OCI-M1 (cell line): ENCODE measurements at places on chromosomes 7 and 10.
A peak's percentile ranks its signal among the peaks of the same experiment; 100 is the strongest.

DNA sequence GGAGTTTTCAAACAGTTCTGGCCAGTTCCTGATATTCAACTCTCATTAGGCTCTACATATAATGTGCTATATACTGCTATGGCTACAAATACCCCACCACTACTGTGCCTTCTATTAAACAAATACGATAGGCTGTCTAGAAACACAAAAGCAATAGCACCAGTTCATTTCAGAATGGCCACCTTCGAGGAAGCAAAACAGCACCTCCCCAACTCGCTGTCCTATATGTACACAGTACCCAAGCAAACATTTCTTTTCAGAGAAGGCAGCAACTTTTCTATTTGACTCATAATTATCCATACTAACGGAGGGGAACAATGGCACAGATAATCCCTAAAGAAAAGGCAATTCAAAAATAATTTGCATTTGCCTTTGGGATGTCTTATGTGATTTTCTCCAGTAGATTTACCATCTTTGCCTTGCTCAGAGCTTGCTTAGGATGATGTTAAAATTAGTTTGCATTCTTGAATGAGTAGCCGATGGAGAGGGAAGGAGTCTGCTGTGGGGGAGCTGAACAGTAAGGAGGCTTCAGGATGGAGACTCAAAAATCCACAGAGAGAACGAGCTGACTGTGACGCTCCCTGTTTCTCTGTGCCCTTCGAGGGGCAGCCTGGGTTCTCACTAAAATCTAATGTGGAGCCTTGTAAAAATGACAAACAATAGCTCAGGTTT is 218.7 kb downstream of the FANK1 start:
- DNase-seq = no peak

- DNase-seq = no peak
These were observed 1.1 kb downstream of the CYP26A1 start for GRCh38 chr10:93074597-93075368.

DNA sequence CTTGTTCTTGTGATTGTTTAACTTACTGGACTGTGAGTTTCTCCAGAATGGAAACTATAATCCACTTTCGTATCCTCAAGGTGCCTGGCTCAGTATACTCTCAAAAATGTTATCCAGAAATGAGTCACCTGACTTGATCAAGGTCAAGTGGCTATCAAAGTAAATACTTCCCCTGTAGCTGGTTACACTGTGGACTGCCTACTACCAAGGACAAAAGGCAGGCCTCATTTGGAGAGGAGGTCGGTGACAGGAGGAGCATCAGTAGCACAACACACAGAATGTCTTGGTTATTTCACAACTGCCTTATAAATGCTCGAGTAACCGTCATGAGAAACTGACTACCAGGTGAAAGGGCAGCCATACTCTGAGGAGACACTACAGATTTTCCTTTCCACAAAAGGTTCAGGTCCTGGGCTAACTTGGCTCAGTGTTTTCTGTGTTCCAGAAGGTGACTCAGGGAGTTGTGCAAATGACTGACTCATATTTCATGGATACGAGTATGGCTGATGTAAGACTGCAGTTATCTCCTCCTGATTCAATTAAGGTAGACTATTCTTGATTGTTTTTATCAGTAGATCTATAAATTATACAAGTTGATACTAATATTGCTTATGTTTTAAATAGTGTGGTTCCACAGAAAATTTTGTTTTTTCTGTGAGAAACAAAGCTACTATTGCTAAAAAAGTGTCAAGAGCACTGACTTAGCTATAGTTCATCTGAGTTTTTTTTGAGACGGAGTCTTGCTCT is 4.2 kb upstream of the CCNY start:
- DNase-seq = peak; percentile 30

- no peak for DNase-seq
These were observed 95.4 kb downstream of the DOCK1 start for GRCh38 chr10:127000598-127000997.

GRCh38 chr10:650886-651615 is 38.4 kb downstream of the DIP2C start:
- no peak for DNase-seq

DNA sequence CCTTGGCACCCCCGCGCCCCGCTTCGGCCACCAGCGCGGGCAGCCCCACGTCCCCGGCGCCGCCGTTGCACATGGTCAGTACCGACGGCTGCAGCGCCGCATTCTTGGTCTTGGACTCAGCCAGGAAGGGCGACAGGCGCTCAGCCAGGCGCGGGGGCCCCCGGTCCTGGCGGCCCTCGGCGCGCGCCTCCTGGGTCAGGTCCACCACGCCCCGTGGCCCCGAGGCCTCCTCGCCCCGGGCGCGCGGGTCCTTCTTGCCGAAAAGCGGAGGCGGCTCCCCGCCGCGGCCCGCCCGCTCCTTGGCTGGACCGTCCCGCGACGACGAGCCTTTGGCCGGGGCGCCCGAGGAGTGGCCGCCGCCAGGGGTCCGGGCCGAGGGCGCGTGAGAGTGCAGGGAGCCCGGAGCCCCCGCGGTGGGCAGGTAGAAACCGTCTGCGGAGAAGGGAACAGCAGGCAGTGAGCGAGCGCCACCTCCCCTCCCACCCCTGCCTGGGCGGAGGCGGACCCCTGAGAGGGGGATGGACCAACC is 34.7 kb downstream of the TNRC18 start:
- DNase-seq = no peak

DNA sequence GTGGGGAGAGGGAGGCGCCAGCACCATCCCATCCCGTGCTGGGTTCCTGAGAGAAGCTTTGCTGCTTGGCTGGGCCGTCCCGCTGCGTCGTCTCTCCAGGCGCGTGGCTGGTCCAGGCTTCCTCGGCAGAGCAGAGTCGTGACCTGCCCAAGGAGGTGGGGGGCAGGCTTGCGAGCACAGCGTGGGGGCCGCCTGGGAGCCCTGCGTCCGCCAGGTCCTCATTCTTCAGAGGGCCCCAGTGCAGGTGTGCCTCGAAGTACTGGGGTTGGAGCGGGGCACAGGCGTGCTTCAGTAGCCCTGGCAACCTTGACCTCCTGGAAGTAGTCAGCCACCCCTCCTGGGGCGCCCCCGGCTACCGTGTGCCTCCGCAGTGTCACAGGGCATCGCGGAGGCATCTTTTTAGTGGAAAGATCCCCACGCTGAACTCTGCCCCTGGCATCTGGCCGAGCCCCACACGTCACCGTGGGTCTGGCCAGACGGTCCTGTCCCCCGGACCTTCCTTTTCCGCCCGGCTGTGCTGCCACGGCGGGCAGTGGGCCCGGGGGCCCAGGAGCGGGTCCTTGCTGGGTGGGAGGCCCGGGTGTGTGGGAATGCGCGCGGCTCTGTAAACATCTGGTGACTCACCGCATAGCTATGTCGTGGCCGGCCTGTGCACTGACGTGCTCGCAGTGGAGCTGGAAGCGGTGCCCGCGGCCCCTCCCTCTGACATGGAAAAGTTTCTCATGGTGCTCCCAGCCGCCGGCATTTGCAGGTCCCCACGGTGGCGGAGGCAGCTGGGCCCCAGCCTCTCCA is 6.4 kb downstream of the MAFK start:
- DNase-seq = no peak

DNA sequence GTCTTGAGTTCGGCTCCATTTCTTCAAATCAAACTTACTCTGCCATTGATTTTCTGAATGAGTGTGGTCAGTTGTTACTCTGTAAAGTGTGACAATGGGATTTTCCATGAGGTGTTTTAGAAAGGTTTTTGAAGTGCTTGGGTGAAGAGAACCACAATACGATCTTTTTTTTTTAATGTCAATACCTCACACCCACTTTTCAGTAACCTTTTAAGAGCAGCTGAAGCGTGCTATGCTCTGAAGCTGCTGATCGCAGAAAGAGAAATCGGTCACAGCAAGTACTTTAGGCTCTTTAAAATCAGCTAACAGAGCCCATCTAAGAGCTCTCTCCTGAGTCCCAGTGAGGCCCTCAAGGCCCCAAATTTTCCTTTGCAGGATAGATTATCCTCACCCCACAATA is 34.4 kb upstream of the YAE1 start:
- DNase-seq = no peak

DNA sequence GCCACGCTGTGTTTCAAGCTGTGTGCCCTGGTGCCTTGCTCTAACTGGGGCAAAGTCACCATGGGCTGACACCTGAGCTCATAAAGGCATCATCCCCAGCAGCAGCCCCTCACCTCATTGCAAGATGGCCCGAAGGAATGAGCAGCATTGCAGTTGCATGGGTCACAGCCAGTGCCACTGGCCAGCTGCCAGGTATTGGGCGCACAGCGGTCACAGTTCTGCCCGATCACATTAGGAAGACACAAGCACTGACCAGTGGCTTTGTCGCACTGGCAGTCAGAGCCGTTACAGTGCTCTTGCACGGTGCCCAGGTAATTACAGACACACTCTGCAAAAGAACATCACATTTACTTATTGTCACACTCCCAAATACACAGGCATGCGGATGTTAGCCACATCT is 51.1 kb downstream of the LAMB1 start:
- DNase-seq = no peak

DNA sequence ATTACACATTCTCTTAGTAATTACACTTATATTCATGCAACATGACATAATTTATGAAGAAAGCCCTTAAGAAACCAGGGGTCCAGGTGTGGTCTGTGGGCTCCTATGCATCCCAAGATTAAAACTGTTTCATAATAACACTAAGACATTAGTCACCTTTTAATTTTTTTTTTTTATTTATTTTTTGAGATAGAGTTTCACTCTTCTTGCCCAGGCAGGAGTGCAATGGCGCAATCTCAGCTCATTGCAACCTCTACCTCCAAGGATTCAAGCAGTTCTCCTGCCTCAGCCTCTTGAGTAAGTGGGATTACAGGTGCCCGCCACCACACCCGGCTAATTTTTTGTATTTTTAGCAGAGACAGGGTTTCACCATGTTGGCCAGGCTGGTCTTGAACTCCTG is 12.5 kb downstream of the GDI2 start:
- DNase-seq = no peak

DNA sequence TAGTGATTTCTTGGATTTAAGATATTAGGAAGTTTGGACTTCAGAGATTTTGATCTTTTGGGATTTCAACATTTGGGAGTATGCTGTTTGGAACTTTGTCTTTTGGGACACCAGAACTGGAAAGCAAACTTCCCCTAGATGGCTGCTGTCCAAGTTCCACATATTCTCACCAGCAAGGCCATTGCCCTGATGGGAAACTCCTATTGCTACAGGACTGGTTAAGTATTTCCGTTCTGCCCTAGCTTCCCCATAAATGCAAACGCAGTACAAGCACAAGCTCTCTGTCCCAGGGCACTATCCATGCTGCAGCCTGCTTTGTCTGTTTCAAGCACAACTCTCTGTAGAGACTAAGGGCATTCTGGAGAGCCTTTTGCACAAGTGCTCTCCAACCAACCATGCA is 79.3 kb upstream of the SLC25A13 start:
- DNase-seq = no peak

DNA sequence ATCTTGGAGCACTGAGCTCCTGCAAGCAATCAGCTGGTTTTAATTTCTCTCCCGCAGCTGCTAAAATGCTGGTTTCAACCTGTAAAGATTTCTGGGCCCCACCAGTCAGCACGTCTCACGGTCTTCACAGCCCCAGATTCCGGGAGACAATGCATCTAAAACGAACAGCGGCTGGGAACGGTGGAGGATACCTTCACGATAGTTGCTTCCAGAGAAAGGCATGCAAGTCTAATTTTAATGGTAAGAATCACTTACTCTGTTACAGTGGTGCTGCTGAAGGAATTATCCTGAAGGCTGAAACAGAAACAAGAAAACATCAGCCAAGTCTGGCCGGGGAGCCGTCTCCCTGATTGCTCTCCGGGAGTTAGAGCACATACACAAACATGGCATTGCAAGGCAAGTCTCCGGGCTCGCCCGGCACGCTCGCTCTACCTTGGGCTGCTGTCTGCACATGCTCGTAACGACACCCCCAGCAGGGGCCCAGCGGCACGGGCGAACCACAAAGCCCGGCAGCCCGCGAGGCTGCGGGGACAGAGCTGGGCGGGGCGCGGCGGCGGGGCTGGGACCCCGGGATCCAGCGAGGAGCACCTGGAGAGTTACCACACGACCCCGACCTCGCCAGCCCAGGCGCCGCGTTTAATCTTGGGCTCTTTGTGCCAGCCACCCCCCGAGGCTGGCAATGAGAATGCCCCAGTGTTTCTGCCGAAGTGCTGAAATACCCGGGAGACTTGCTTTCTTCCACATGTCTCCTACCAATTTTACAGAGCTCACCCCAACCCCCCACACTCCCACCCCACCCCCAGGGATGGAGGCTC is at the start of gene FAM13C:
Gene FAM13C (minus strand): TSS at position 406 of the 815 bp plus-strand sequence. CDS start 89 bp downstream, at position 317.
- DNase-seq = no peak

GRCh38 chr7:5589819-5590595 is 166.4 kb upstream of the TNRC18 start:
- no peak for DNase-seq

GRCh38 chr10:58373442-58373827 is 11.8 kb upstream of the TFAM start:
- DNase-seq = no peak

DNA sequence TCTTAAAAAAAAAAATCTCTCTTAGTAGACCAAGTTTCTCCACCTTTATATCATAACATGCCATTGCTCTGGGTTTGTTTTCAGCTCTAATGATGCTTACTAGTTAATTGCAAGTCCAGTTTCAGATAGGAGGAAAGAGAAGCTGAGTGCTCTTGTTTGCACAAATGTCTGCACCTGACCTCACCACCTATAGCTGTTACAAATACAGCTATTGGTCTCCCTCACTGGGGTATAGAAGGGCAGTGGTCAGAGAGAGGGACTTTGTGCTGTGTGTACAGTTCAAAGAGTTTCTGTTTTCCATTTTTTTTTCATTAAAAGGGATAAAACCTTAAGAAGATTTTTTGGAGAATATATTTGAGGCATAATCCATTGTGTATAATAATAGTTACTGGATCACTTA is 52.7 kb downstream of the TAS2R16 start:
- DNase-seq = no peak

- no peak for DNase-seq
These were observed 70.9 kb upstream of the CTBP2 start for GRCh38 chr10:125231116-125231812.

GRCh38 chr7:75617634-75618234 is 121.0 kb downstream of the HIP1 start:
- DNase-seq = peak; percentile 87

- DNase-seq = no peak
These were observed 75.7 kb downstream of the REEP3 start for GRCh38 chr10:63596924-63597323.

DNA sequence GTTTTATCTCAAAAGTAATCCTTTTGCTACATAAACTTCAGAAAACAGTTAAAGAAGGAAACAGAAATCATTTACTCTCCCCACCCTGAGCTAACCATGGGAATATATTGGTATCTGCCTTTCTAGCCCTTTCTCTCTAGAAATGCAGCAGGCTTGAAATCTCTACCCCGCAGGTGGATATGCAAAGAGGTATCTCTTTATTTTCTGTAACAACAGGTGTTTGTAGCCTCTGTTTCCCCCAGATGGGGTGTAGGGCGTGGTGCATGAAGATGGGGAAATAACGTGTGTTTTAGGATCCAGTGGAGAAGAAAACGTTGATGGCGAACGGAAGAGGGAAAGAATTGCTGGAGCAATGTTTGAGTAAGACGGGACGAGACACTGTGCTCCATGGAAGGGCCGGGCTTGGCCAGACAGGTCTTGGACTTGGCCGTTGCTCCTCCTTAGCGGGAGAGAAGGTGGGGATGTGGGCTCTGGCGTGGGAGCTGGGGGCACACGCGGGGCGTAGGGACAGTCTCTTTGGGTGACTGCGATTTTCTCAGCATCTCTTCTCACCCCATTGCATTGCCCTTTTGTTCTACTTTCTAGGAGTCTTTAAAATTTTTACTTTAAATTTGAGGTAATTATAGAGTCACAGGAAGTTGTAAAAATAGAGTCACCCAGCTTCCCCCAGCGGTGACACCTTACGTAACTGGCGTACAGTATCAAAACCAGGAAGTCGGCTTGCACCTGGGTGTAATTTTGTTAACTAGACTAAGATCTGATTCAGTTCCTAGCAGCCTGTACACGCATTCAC is 82.9 kb downstream of the ELFN1 start:
- DNase-seq = no peak

- DNase-seq = peak; percentile 9
These were observed 63.9 kb upstream of the SORCS3 start for GRCh38 chr10:104577163-104577562.
